ENCODE measurements at places on chromosomes 1 and 21.

DNA sequence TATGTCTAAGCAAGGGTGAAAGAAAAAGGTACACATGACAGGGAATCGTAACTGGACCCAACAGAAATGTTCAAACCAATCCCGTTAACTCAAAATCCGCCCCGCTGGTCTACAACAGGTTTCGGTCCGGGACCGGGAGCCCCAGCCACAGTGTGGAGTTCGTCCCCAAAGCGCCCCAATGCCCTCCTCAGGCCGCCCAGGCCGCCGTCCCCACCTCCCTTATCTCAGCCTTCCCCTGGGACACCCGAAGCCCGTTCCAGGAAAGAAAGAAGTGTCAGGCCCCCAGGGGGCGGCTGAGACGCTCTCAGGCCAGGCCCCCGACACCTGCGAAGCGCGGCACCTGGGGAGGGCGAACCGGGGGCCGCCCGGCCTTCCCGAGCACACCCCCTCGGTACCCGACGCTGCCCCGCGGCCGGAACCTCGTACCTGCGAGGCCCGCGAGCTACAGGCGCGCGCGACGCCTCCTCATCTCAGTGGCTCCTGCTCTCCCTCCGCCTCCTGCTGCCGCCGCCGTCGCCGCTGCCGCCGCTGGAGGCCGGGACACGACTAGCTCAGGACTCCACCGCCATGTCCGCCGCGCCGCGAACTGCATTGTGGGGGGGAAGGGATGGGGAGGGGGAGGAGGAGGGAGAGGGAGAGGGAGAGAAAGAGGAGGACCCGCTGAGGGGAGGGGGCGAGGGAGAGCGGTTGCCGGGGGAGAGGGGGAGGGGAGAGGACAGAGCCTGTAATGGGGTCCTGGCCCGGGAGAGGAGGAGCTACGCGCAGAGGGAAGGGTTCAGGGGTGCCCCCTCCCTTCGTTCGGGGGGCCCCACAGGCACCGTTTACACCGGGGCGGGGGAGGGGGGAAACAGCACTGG, at the start of gene TUT4:
Gene TUT4, minus strand, starts transcription at position 588 of the 857 bp plus-strand sequence. CDS start 26,812 bp downstream, outside the sequence.
- peak; percentile 87 for DNase-seq

DNA sequence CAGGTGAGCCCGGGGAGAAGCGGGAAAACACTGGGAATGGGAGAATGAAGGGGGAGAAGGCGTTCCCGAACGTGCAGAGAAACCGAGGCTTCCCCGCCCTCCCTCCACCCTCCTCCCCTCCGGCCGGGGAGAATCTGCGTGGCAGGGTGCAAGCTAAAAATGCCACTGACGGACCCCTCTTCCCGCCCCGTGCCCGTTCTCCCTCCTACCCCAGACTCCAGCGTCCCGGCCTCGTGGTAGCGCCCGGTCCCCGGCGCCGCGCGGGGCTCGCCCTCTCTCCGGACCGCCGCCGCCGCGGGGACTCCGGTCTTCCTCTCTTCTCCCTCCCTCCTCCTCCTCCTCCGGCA, 81.6 kb upstream of the AK4 start:
- DNase-seq = no peak

DNA sequence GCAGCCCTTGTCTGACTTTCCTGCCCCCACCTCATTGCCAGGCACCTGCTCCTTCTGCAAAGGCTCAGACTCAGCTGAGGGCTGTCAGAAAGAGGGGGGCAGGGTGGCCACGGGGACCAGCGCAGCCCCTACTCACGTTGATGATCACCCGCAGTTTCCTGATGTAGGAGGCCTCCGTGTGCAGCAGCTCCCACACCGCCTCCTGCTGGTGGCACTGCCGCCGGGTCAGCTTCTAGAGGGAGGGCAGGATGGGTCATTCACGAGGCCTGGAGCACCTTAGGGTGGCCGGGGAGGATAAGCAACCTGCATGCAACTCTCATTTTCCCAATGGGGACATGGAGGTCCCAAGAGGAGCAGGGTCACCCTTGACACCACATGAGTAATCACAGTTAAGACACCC, 6.4 kb upstream of the TNFRSF25 start:
- no peak for DNase-seq

DNA sequence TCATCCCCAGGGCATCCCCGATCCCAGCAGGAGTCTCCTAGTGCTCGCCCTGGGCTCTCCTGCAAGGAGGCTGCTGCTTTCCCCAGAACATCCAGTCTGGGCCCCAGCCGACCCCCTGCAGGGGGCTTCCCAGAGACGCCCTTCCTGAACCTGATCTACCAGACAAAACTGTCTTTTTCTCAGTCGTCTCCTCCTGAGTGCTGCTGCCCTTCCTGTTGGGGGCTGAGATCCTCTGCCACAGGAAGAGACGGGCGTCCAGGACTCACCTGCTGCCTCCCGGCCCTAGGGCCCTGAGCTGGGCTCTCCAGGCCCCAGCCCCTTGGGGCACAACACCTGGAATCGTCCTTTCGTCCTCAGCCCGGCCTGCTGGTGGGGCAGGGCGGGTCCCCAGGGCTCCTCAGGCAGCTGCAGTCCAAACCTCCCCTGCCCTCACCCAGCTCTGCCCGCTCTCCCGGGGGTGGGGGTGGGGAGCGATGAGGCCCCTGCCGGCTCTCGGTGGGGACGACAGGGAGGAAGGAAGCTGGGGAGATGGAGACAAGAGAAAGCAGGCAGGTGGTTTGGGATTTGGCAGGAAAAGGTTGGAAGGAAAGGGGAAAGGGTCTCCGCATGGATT, 36.9 kb downstream of the TP73 start:
- DNase-seq = no peak

GRCh38 chr1:219963432-219963831, 35.1 kb upstream of the SLC30A10 start:
- no peak for DNase-seq

DNA sequence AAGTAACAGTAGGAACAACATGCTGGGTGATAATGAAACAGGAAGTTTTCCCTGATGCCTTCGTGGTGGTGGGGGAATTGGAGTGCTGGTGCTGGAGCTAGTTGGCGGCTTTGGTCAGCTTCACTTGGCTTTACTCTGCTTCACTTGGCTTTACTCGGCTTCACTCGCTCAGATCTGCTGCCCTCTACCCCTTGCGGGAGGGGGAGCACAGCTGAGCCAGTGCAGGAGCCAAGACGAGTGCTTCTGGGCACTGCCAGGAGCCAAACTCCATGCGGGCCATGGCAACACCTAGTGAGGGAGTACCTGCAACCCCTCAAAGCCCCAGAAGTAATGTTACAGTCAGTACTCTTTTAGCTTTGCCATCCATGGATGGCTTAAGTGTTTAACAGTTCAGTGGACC, 10.6 kb upstream of the PRKACB start:
- no peak for DNase-seq

DNA sequence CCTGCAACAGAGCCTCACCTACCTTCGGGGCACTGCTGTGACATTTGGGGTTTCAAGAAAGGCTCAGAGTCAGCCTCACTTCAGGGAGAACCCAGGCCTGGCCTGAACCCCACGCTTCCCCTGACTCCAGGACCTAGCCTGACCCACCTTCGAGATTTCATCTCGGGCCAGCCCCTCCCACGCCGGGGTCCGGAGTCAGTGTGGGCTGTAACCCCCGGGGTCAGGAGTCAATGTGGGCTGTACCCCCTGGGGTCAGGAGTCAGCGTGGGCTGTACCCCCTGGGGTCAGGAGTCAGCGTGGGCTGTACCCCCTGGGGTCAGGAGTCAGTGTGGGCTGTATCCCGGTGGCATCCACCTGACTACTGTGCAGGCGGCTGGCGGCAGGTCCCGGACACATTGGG, 183.0 kb upstream of the RAB4A start:
- DNase-seq = no peak

DNA sequence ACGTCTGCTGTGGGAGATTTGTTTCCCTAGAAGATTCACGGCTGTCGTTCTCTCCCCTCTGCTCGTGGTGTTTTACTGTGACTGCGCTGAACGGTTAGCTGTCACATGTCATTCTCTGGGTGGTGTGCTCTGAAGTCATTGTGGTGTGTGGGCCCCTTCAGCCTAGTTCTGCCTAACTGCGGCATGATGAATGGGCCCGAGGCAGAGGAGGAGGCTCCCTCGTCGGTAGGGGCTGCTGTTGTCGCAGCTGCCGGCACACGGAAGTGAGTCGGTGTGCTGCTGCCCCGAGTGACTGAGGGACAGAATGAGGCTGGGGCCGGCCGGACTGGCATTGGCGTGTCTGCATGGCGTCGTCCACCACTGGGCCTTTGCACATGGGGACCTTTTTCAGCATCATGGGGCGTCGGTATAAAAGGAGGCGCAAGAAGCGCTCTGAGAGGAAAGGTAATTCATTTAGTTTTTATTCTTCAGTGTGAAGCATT, 77.9 kb downstream of the ADARB1 start:
- no peak for DNase-seq

GRCh38 chr1:243287652-243288051, 31.8 kb downstream of the SDCCAG8 start:
- no peak for DNase-seq

- DNase-seq = peak; percentile 95
Measured at GRCh38 chr1:211680752-211681327, 5.4 kb upstream of the NEK2 start.

DNA sequence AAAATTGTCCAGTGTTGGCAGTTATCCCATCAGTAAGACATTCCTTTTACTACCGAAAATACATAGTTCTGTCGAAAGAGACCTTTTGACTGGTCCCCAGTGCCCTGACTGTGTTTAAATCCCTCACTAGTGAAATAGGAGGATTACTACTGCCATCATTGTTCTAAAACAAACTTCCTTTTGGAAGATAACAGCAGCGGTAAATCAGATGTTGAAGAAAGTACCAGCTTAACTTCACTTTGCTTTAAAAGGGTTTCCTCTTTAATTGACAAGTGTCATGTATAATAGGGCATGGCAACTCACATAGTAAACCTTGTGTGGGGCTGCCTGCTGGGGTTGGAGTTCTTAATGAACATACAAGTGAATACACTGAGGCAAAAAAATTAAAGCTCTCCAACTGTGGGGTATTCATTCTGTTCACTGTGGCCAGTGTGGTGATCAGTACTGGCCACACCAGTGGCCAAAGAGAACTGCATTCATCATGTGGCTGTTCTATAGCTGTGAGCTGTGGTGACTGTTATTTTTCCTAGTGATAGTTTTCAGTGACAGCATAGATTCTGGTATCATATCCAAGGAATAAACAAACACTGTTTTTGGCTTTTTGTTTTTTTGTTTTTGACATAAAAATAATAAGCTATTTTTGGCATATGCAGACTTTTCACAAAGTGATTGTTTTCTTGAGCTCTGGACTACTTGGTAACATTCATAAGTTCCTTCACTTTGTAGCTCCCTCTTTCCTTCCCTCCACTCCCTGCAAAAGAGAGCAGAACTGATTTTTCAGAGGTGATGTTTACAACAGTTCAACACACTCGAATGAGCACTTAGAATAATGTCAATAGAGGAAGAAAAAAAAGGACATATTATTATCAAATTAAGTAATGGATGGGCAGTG, 74.5 kb downstream of the NFIA start:
- no peak for DNase-seq

DNA sequence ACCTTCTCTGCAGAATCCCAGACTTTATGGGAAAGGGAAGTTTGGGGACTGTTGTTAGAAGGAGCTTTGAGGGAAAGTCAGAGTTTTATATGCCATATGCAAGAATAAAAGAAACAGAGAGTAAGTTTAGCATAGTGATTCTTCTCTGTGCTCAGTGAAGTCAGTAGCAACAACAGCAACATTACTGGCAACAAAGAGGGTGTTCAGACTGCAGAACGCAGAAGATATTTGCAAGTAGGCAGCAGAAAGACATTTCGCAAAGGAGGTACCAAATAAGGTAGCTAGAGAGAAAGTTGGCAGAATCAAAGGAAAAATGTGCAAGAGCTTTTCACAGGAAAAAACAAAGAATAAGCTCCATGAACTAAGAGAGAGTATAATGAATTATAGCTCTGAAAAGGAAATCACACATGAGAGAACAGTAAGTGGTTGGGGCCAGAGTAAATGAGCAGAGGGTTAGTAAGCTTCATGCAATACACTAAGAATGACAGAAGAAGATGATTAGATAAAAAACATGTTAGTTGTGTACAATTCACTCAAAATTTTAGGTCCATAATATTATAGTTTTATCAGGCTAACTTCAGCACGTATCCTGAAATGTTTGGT, 98.1 kb downstream of the NEGR1 start:
- DNase-seq = no peak

DNA sequence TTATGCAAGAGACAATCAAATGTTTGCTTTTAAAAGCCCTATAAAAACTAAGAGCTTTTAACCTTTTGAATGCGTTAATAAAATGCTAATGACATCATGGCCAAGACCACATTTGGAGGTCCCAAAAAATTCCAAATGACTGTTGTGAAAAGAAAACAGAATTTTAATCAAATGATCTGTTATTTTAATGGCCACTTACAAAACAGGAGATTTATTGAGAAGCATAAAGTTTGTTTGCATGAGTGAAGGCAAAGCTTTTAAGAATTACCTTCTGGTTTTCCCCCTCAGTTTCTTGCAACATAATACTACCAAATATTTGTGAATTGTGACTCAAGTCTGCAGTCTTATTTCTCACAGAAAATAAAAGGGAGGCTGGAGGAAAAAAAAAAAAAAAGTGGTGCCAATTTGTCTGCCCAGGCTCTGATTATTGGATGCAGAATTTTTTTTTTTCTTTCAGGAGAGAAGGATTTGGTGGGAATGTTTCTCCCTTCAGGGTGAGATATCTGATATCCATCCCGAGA, 60.7 kb downstream of the GORAB start:
- no peak for DNase-seq

DNA sequence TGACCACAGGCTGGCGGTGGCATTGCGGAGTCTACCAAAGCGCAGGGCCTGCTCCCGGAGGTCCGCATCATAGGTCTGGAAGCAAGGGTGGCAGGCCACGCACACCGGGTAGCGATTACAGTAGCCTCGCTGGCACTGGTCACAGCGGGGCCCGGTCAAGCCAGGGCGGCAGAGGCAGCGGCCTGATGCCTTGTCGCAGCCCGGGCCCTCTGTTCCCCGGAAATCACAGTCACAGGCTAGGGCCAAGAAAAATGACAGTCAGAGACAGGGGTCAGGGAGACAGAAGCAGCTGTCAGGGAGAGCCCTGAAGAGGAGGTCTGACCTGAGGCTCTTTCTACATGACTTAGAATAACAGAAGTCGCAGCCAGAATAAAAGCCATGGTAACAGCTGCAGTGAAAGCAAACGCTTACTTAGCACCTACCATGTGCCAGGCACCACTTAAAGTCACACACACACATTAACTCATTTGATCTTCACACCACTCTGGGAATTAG, 26.4 kb downstream of the LAMB3 start:
- no peak for DNase-seq

GRCh38 chr1:222310836-222311235, 237.1 kb downstream of the HHIPL2 start:
- DNase-seq = no peak

DNA sequence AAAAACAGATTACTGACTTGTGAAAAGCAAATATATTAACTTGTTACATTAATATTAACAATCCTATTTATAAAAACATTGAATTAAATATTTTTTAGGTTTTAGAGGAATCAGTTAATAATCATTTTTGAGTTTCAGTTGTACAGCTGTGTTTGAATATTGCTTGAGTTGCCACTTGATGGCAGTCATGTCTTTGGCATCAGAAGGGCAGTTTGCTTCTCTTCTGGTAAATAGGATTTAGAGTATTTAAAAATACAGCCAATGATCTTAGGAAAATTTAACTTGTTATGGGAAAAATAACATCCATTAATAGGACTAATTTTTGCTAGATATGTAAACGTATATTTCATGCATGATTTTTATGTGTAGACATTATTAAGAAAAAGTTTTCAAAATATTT, 234.1 kb downstream of the NCAM2 start:
- DNase-seq = no peak
